Stimulated activated CD4-positive, alpha-beta T cell treated with anti-CD3 and anti-CD28 coated beads, Interleukin-1b, Interleukin-23, amount 100 ng/mL, for 24 hours (primary cell): ENCODE measurements at places on chromosomes 2 and 18.

DNA sequence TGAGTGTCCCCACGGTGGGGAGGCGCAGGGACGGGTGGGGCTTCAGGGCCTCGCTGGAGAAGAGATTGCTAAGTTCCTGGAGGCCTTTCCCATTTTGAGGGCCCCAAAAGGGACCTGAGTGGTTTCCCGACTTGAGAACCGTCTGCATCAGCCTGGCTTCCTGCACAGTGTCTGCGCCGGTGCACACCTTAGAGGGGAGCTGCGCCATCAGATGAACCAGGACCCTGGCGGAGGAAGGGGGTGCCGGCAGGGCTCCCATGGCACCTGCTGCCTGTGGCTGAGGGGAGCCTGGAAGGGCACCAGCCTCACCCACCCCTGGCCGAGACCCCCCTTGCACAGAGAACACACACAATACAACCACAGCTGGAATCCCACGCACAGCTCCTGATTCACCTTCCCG is 465.1 kb upstream of the MYT1L start:
- DNase-seq, result no peak

DNA sequence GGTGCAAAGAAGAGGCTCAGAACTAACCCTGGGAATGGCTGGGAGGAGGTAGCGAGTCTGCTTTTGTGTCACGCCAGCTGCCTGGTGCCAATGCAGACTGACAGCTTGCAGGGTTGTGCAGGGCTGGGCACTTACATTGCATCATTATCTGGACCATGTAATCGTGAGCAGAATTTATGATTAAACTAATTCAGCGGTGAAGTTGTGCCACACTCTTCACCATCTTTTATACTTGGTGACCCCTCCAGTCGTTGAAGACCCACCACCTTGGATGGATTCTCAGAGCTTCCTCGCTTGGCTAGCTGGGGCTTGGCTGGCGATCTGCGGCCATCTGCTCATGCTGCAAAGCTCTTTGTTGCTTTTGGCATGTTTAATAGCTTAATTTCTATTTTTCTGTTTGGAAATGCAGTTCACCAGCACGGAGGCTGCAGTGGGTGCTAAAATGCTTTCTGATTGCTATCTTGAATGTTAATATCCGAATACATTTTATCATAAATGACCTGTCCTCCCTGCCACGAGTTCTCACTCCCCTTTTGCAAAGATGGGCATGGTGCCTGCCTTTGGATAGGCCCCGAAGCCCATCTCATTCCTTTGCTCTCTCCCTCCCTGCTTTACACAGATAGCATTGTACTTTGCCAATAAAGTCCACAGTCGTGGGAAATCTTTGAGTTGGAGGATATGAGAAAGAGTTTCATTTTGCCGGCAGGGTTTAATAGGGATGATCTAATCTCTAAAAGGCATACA is 188.2 kb downstream of the PRKCE start:
- no peak for DNase-seq

DNA sequence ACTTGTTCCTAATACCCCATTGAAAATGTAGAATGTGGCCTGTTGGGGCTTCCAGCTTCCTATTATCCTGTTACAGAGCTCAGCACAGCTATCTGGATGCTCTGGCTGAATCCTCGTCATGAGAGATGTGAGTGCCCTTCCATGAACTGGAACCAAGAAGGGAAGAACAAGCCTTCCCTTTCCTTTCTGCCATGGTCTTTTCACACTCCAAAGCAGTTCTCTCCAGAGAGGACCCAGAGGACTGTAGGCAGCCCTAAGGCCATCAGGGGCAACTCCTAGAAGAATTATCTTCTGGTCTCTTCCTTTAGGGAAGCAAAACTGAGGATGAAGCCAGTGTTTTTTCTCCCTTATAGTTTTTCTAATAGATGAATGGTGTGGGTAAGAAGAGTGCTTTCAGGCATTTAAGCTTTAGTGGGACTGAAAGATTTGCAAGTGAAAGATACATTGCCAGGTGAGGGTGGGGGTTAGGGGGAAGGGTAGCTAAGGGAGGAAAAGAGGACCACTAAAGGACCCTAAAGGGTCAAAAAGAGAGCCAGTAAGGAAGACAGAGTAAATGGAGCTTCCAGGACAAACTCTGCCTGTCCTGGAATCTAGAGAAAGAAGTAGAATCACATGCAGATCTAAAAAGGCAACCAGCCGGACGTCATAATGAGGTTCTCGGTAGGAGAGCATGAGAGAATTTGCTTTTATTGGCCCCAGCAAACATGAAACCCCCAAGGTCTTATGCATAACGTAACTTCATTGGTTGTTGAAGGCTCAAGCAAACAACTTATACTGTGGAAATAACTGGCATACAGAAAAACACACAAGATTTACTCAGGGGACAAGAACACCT is 12.4 kb upstream of the XPO1 start:
- no peak for DNase-seq

GRCh38 chr2:128437204-128437565 is 118.5 kb upstream of the HS6ST1 start:
- no peak for DNase-seq
